ENCODE measurements at places on chromosomes 1 and 21.
A peak's percentile ranks its signal among the peaks of the same experiment; 100 is the strongest.

GRCh38 chr1:80059940-80060339 is 1053.4 kb upstream of the ADGRL4 start:
- DNase-seq, result no peak

DNA sequence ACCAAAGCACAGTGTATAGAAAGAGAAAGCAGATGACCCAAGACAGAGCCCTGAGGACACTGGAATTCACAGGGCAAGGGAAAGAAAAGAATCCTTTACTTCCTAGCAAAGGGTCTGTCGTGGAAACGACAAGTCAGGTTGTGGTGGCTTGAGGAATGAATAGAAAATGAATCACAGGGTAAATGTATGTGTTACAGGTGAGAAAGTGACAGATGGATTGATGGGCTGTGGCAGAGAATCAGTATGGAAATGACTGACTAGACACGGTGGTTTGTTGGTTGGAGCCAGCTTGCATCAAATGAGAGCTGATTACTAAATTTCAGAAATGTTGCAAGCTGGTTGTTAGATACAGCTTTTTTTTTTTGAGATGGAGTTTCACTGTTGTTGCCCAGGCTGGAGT is 46.9 kb downstream of the PTP4A2 start:
- DNase-seq, result peak; percentile 58

DNA sequence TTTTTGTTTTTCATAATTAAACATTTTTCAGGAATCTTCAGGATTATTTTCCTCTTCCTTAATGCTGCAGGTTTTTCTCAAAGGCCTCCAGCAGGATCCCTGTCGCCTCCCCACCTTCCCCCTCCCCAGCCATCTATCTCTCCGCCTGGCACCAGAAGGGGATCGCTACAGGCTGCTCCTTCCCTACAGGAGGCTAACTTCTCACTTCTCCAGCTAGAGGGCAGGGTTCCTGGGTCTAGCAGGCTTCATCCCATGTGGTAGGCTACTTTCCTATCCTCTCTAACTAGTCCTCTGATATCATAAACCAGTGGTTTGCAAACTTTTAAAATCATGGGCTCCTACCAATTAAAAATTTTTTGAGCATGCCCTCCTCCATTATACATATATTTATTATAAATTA is 104.1 kb downstream of the KCNN3 start:
- no peak for DNase-seq

DNA sequence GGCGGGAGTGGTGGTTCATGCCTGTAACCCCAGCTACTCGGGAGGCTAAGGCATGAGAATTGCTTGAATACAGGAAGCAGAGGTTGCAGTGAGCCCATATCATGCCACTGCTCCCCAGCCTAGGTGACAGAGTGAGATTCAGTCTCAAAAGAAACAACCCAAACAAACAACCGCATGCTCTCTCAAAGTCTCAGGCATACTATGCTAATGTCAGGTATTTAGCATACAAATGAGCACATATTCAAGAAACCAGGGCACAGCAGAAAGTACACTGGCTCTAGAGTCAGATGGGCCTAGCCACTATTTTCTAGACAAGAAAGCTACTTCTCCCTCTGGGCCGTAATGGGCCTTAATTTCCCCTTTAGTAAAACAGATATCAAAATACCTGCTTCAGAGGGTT is 55.0 kb downstream of the ELAVL4 start:
- DNase-seq, result no peak

GRCh38 chr1:117820694-117821381 is 108.6 kb downstream of the GDAP2 start:
- no peak for DNase-seq

DNA sequence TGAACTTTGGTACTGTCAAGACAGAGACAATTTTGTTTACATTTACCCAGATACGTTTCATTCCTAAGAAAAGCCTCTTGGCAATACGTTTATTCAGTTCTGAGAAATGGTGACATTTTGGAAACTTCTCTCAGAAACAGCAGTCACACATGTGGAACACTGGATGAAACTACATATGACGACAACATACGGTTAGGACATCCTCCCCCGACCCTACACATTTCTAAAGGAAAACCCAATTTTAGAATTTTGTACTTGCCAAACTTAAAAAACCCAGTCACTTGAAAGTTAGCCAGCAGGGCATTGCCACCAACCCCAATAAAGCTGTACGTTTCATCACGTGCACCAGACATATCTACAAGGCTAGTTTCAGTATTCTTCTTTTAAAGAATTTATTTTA is 56.8 kb downstream of the ITGB3BP start:
- DNase-seq, result no peak

DNA sequence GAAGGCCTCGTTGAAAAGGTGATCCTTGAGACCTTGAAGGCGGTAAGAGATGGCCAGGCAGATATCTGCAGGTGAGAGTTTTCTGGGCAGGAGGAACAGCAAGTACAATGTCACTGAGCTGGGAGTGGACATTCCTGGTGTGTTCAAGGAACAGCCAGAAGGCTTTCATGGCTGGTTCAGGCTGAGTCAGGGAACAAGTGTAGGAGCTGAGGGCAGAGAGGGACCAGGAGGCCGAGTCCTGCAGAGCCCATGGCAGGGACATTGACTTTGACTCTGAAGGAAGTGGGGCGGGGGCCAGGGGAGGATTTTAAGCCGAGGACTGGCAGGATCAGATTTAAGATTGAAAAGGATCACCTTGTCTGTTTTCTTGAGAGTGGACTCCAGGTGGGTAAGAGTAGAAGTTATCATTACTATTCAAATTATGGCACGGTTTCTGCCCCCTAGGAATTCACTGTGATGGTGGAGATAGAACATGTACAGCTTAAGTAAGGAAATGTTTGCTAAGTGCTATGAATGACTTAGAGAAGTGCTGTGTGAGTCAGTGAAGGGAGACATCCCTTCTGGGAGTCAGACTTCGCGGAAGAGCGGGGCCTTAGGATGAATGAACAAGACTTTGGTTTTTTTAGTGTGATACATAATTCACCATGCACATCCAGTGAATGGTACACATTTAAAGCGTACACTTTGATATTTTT is 202.3 kb downstream of the KIF26B start:
- DNase-seq, result no peak

DNA sequence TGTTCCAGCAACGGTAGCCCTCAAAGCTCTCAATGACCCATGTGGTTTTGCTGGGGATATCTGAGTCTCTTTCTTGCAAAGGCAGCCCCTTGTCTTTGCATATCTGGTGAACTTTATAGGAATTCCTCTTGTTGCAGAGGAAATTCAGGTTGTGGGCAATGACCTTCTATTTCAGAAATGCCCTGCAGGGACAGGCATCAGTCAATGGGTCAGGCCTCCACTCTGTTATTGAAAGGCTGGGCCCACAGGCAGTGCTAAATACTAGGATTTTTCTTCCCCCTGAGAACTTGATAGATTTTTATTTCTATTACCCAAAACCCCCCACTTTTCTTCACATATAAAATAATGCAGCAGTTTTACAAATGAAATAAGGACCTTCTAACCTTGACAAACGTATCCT is 131.1 kb downstream of the TNR start:
- DNase-seq, result no peak

DNA sequence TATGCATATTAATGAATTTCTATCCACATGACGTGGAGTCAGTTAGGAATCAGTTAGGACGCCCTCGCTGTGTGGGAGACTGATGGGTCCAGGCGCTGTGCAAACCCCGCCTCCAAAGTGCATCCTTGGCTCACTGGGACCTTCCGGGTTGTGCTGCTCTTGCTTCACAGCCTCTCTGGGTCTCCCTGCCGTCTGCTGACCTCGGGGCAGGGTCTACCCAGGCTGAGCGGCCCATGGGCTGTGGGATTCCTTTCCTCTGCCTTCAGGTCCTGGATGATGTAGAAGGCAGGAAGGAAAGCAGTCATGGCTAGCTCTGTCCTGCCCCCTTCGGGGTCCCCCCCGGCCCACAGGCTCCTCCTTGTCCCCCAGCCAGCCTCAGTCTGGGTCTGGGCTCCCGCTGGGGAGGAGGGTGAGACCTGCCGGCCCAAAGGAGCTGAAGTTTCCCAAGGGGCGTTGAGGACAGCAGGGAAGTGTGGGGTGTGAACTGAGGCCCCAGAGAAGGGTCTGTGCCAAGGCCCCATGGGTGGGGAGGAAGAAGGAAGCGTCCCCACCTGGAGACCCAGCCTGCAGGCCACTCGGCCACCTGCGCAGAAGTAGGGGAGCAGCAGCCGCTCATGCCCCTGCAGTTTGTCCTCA is 24.6 kb upstream of the CDK11A start:
- no peak for DNase-seq
